ENCODE measurements at places on chromosomes 3 and 15.

- no peaks in the 10 kb centered on the region for H3K36me3 ChIP-seq
- no peak overlapping the region for H3K27ac ChIP-seq
- H3K4me1 ChIP-seq, result no peaks in the 10 kb centered on the region
- H3K4me3 ChIP-seq, result no peak overlapping the region
- DNase-seq, result no peak
Observed at GRCh38 chr3:160885791-160886286, 129.8 kb downstream of the PPM1L start.

- no peaks in the 10 kb centered on the region for H3K4me1 ChIP-seq
- H3K27me3 ChIP-seq, result no peaks in the 10 kb centered on the region
- no peak overlapping the region for H3K4me3 ChIP-seq
- H3K36me3 ChIP-seq, result no peaks in the 10 kb centered on the region
- no peak for DNase-seq
- H3K27ac ChIP-seq, result no peak overlapping the region
Observed at GRCh38 chr3:57706462-57706861, 13.6 kb upstream of the DENND6A start.

DNA sequence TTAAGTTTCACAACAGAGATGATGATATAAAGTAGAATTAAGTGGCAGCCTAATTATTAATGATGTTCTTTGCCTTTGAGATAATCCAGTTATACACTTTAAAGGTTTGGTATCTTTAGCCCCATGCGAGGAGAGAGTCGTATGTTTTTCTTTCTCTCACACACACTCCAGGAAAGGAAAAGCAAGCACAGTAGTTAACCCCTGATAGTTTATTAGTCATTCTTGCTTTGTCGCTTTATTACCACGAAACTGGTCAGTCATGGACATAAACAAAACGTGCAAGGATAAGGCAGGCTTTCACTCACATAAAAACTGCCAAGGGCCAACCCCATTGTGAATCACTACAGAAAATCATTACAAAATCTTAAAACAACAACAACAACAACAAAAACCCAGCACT is 866.9 kb downstream of the FHIT start:
- no peak for DNase-seq
- no peak overlapping the region for H3K4me3 ChIP-seq
- H3K36me3 ChIP-seq, result no peaks in the 10 kb centered on the region
- no peaks in the 10 kb centered on the region for H3K4me1 ChIP-seq

GRCh38 chr15:84833447-84834228 is 16.5 kb downstream of the ALPK3 start:
- H3K4me1 ChIP-seq, result no peaks in the 10 kb centered on the region
- H3K27me3 ChIP-seq, result no peaks in the 10 kb centered on the region
- no peak overlapping the region for H3K4me3 ChIP-seq
- H3K27ac ChIP-seq, result no peak overlapping the region
- DNase-seq, result no peak

- no peak overlapping the region for H3K4me3 ChIP-seq
- H3K27ac ChIP-seq, result no peak overlapping the region
- H3K4me1 ChIP-seq, result no peaks in the 10 kb centered on the region
- H3K36me3 ChIP-seq, result no peaks in the 10 kb centered on the region
- H3K27me3 ChIP-seq, result no peaks in the 10 kb centered on the region
Observed at GRCh38 chr3:157111518-157111917, 48.4 kb downstream of the CCNL1 start.

- H3K4me3 ChIP-seq, result peak within 1 kb of the TSS; percentile 57
- H3K36me3 ChIP-seq, result peaks cover 1% of the 10 kb centered on the region
- H3K27ac ChIP-seq, result peak within 1 kb of the TSS; percentile 67
- H3K27me3 ChIP-seq, result peaks cover 3% of the 10 kb centered on the region
Observed at GRCh38 chr3:66998113-66998903, at the start of gene KBTBD8. Gene KBTBD8, plus strand, starts transcription at chr3:66998307. Its CDS starts 49 bp downstream, at chr3:66998356.

DNA sequence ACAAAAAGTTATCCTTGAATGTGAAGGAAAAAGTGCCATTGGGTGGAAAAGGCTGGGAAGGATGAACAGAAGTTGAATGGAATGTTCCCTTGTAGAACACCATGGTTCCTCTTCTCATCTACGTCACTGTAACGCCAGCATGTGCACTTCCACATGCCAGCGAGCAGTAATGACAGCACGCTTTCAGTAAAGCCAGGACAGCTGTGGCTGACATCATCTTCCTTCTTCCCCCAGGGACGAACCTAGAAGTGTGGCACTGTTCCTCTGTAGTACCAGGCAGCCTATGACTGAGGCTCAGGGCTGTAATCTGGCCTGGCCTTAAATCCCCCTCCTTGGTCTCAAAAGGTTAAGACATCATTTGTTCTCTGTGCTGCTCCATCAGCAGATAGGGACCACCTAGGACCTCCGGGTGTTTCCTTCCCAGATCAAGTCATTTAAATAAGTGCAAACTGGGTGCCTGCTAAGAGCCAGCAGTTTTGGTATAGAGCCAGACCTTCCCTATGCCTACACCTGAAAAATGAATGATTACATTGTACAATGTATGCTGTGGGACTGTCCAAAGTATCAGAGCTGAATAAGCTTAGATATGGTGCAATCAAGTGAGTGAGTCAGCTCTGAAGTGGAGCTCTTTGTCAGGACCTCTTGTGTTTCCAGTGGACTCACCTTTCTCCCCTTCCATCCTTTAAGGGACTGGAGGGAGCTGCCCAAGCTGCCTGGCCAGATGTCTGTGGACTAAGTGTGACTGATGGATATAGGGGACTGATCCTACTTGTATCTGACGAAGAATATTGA is 5.6 kb upstream of the SRPRB start:
- DNase-seq, result no peak
- peaks cover 5% of the 10 kb centered on the region for H3K27me3 ChIP-seq
- peaks cover under 1% of the 10 kb centered on the region for H3K4me1 ChIP-seq
- H3K4me3 ChIP-seq, result no peak overlapping the region

DNA sequence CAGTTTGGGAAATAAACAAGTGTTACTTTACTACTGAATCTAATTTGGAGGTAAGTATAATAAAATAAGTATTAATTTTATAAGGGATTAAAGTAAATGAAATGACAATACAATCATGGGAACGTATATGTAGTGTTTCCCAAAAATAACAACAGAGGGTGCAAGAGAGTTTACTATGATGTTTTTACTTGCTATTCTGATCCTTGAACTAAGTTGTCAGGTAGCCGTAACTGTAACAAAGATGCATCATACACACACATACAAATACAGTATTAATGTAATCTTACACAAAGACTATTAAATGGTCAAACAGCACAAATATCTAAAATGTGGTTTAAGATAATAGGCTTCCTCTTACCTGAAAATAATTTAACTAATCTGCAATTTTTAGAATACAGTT is 311.4 kb downstream of the TBC1D5 start:
- H3K4me3 ChIP-seq, result no peak overlapping the region
- H3K27ac ChIP-seq, result no peak overlapping the region
- no peaks in the 10 kb centered on the region for H3K4me1 ChIP-seq
- no peaks in the 10 kb centered on the region for H3K36me3 ChIP-seq
- no peaks in the 10 kb centered on the region for H3K27me3 ChIP-seq

DNA sequence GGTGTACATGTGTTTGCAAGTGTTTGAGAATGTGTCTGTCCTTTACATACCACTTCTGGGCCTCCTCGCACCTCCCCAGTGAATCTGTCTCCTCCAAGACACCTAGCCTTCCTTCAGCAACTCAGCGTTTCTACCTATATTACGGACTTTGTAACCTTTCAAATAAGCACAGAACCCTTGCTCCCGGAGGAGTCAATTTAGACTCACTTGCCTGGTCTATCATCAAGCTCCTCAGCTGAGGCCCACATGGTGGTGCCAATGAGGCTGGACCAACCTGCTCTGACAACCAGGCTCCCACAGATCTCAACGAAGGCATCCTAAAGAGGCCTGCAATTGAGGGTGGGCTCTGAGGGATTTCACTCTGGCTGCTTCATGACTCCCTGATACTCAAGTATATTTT is 32.8 kb upstream of the TIMP4 start:
- no peaks in the 10 kb centered on the region for H3K36me3 ChIP-seq
- H3K4me1 ChIP-seq, result peaks cover 8% of the 10 kb centered on the region
- H3K27ac ChIP-seq, result no peak overlapping the region
- H3K27me3 ChIP-seq, result no peaks in the 10 kb centered on the region

- no peaks in the 10 kb centered on the region for H3K27me3 ChIP-seq
- no peak overlapping the region for H3K27ac ChIP-seq
- no peaks in the 10 kb centered on the region for H3K4me1 ChIP-seq
- no peak overlapping the region for H3K4me3 ChIP-seq
- no peaks in the 10 kb centered on the region for H3K36me3 ChIP-seq
Observed at GRCh38 chr3:6921066-6921465, 60.2 kb downstream of the GRM7 start.

Data from CD4-positive, alpha-beta memory T cell (primary cell).